ENCODE measurements at places on chromosomes 16 and 17.

DNA sequence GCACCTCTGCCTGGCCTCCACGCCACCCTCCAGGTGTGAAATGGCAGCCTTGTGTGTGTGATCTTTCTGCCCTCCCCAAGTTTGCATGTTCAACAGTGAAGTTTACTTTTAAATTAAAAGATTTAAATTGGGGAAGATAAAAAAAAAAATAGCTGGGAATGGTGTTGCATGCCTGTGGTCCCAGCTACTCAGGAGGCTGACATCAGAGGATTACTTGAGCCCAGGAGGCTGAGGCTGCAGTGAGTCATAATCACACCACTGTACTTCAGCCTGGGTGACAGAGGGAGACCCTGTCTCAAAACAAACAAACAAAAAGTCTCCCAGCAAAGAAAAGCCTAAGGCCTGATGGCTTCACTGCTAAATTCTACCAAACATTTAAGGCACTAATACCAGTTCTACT, 35.4 kb upstream of the RNF43 start:
- no peak for DNase-seq

DNA sequence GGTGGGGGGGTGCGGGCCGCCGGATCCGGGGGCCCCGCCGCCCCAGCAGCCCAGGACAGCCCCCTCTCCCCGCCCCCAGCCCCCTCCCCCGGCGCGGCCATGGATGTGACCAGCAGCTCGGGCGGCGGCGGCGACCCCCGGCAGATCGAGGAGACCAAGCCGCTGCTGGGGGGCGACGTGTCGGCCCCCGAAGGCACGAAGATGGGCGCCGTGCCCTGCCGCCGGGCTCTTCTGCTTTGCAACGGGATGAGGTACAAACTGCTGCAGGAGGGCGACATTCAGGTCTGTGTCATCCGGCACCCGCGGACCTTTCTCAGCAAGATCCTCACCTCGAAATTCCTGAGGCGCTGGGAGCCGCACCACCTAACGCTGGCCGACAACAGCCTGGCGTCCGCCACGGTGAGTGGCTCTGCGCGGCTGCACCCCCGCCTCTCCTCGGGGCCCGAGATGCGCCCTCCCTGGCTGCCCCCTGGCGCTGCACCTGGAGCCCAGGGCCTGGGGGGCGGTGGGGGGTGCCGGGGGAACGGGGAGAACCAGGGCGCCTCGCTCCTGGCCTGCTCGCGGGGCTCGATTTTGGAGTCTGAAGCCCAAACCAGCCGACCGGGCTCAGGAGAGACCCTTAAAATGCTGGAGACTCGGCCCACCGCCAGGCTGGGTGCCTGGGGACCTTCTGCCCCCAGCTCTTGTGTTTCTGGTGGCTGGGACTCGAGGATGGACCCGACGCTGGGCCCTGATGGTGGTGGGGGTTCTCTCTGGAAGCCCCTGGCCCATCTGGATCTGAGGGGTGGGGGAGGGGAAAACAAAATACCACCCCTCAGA, 744 bp downstream of the CMIP start:
- DNase-seq = peak; percentile 37

DNA sequence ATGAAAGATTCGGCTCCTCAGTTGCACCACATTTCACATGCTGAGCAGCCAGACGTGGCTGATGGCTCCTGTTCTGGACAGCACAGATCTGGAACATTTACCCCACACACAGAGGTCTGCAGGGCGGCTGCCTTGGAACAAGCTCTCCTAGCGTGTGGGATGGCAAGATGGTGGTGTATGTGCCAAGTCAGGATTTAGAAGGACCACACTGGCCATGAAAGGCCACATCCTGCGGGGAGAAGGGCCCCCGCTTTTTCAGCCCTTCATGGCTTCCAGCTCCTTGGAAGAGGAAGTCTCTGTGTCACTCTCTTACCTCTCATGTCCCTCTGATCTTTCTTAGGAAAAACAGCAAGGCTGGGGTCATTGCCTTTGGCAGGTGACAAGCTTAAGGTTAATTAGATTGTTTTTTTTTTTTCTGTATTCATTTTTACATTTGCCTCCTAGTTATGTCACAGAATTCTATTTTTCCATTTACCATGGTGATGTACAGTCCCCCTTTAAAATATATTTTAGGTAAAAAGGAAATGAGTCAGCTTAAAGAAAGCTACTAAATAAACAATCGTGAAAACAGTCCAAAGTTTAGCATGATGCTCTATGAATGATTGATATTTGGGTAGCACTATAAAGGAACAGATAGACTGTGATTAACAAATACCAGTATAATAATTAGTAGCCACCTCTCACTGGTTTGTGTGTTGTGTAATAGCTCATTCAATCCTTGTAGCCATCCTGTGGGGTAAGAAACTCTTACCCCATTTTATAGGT, 396.6 kb downstream of the CPPED1 start:
- no peak for DNase-seq

GRCh38 chr17:17066021-17066420, 23.8 kb downstream of the MPRIP start:
- no peak for DNase-seq

DNA sequence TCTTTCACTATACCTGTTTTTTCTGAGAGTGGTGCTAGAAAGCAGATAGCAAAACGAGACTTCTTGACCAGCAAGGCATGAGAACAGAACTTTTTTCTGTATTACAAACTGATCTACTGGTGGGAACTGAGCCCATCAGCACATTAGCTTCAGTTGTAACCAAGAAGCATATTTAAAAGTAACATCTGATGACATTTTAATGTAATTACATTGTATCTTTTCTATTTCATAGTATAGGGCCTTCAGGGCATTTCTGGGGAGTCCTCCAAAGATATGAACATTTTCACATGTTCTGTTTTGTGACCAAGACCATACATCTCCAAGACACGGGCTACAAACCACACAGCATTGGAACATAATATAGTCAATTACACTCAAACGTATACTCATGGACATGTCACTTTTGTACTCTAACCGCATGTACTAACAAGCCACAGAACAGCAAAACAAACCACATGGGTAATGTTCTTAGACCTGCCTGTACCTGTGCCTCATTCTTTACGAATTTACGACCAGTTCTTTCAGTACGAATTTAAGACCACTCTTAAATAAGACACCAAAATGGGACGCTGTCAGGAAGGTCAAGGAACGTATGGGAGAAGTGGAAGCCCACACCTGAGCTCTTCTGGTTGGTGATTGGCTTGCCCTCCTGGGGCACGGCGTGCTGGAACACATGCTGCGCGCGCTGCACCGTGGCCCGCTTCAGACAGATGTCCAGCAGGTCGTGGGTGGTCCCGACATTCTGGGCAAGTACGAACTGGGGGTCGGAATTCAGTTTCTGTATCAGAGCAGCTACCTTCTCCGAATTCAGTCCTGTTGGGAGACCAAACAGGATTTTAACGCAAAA, 825 bp downstream of the BLMH start:
- peak; percentile 67 for DNase-seq

Measured in NCI-H524 (cell line).